ENCODE measurements at places on chromosomes 11 and 22.

GRCh38 chr11:12376259-12377081, 901 bp upstream of the PARVA start:
- no peak for DNase-seq

DNA sequence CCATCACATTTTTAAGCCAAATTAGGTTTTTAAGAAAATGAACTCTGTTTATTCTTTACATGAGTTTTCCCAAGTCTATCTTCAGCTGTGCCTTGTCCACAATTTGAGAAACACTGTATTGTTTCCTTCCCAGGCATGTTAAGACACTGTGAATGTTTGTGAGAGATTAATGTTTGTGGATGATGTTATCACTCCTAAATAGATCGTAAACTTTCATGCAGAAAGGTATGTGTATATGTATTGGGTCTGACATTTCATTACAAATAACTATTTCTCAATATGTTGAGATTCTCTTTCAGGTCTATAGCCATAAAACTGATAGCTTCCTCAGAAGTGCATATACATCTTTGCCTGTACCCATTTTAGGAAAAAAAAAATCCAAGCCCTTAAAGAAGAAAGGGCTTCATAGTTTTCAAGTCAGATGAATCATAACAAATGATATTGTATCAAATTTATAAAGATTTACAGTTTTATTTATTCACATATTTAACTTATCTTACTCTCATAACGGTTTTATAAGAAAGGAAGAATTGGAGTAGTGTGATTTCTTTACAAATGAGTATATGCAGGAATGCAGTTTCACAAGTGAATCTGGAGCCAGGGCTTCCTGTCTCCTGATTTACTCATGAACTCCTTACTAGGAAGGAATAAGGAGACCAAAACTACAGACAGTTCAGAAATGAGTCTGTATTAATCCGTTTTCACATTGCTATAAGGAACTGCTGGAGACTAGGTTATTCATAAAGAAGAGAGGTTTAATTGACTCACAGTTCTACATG, 11.2 kb downstream of the OR8D1 start:
- DNase-seq, result no peak

DNA sequence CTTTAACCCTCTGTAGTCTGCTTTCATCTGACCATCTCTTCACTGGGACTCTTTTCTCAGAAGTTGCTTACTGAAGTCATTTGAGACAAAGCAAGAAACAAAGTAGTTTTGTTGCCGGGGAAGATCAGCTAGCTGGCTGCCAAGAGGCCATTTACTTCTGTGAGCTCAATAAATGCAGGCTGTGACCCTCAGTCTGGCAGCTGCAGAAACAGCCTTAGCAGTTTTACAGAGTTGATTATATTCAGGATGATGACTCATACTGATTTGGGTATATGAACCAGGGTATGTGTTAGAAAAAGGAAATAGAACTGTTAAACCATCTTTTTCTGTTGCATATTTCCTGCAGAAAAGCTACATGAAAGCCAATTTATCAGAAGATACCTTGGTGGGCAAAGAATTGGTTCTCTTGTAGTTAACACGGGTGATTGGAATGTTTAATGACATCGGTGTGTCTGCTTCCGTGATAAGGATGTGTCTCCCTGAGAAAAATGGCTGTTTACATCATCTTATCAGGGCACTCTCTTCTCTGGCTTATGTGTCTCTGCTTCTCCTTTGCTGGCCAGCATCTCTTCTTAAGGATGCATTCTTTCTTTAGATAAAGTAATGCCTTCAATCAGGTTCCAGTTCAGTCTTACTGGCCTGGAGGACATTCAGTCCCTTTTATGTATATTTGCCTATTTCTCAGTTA, 18.5 kb downstream of the FIBIN start:
- no peak for DNase-seq

- no peak for DNase-seq
Observed at GRCh38 chr22:24159650-24160049, 21.6 kb upstream of the SUSD2 start.

DNA sequence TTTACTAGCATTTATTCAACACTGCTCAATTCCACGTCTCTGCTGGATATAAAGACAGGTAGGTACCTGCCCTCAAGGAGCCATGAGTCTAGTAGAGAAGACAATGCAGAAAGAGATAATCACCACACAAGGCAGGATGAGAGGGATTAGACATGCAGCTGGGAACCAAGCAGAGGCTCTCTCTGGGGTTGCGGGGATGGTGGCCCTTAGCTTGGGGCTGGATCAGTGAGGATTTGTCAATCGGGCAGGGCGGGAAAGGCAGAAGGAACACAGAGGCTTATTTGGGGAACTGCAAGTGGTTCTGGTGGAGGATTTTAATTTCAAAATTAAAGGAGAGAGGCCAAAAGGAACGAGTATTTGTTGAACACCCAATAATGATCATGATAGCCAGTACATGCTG, 8.5 kb upstream of the DMC1 start:
- no peak for DNase-seq

GRCh38 chr11:33160136-33160535, 1.1 kb downstream of the CSTF3 start:
- no peak for DNase-seq

Measured in upper lobe of left lung (tissue), 6 donors.